ENCODE measurements at places on chromosomes 4 and X.

GRCh38 chr4:122479935-122480416 is 23.5 kb upstream of the IL2 start:
- no peak overlapping the region for H3K27ac ChIP-seq
- no peaks in the 10 kb centered on the region for H3K27me3 ChIP-seq
- peaks cover 4% of the 10 kb centered on the region for H3K4me1 ChIP-seq
- H3K4me3 ChIP-seq: no peak overlapping the region
- H3K36me3 ChIP-seq: no peaks in the 10 kb centered on the region

- DNase-seq: no peak
- H3K27ac ChIP-seq: no peak overlapping the region
- peaks cover 2% of the 10 kb centered on the region for H3K36me3 ChIP-seq
- H3K4me3 ChIP-seq: no peak overlapping the region
- no peaks in the 10 kb centered on the region for H3K4me1 ChIP-seq
Measured at GRCh38 chr4:151948351-151949016, 187.7 kb upstream of the GATB start.

DNA sequence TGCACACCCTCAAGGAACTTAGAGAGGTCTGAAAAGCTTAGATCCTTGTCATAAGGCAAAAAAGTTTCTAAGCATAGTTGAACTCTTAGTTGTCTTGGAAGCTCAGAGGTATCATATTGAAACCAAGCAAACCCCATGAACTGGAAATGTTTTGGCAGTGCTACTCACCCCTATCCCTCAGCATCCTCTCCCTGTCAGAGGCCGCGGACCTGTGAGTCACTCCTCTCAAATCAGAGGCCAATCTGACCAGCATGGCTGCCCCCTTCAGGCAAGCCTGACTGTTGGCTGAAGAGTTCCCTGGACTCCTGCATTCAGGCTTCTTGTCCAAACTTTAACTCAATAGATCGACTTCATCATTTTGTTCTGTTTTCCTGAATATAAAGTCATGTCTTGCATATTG is 69.4 kb downstream of the KCNIP4 start:
- no peak overlapping the region for H3K4me3 ChIP-seq
- no peaks in the 10 kb centered on the region for H3K36me3 ChIP-seq
- H3K27ac ChIP-seq: no peak overlapping the region
- H3K27me3 ChIP-seq: no peaks in the 10 kb centered on the region

DNA sequence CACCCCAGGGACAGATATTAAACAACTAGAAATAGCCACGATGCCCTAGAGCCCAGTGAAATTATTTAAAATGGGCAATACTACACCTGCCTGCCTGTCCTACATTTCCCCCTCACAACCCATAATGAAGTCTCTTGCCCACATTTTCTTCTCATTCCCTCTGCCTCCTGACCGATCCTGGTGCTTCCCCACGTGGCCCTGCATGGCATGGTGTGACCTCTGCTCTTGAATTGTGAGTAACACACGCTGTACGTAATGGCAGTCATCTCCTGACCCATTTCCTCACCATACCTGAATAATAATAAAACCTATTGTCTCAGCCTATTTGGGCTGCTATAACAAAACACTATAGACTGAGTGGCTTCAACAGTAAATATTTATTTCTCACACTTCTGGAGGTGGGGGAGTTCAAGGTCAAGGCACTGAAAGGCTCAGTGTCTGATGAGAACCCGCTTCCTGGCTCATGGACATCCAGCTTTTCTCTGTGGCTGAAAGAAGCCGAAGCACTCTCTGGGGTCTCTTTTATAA is 77.0 kb upstream of the ENPP6 start:
- peak overlapping the region; percentile 95 for H3K27ac ChIP-seq
- peaks cover 7% of the 10 kb centered on the region for H3K4me1 ChIP-seq
- H3K27me3 ChIP-seq: no peaks in the 10 kb centered on the region
- DNase-seq: no peak

- DNase-seq: peak; percentile 55
- no peak overlapping the region for H3K4me3 ChIP-seq
- H3K36me3 ChIP-seq: no peaks in the 10 kb centered on the region
- H3K27me3 ChIP-seq: peaks cover 12% of the 10 kb centered on the region
- H3K27ac ChIP-seq: no peak overlapping the region
Measured at GRCh38 chr4:57426779-57427395, 316.7 kb upstream of the IGFBP7 start.

GRCh38 chrX:126485409-126485808 is 67.2 kb downstream of the DCAF12L1 start:
- no peaks in the 10 kb centered on the region for H3K36me3 ChIP-seq
- H3K27me3 ChIP-seq: no peaks in the 10 kb centered on the region
- no peak for DNase-seq
- H3K4me1 ChIP-seq: no peaks in the 10 kb centered on the region
- H3K27ac ChIP-seq: no peak overlapping the region

DNA sequence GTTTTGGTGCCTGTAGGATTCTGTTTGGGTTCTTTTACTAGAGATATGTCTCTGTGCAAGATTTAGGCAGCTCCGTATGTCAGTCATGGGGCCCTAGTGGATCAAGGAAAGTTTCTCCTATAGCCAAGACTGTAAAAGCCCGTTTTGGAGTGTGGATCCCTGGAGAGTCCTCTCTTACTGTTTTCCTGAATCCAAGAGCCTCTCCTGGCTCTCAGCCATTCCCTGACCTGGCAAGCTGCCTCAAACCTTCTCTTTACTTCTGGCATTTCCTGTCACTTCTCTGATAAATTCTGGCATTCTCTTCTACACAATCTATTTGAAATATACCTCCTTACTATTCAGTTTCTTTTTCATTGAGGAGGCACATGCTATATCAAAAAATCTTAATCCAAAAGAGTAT is 41.4 kb downstream of the DCAF12L2 start:
- no peak for DNase-seq
- no peaks in the 10 kb centered on the region for H3K4me1 ChIP-seq
- no peaks in the 10 kb centered on the region for H3K36me3 ChIP-seq
- H3K27ac ChIP-seq: no peak overlapping the region
- H3K27me3 ChIP-seq: no peaks in the 10 kb centered on the region
- no peak overlapping the region for H3K4me3 ChIP-seq

DNA sequence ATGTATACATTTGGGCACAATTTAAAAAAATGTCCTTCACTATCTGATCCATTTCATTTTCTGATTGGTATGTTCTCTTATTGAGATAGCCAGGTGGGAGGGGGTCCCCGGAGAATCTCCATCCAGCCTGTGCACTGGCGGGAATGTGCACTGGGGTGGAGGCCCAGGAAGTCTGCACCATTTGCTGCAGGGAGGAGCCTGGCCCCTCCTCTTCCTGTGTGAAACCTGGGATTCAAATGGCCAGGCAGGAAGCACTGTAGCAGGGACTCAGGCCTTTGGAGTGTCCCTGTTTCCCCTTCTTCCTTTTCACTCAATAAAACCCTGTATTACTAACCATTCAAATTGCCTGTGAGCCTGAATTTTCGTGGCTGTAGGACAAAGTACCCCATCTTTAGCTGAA is 44.3 kb downstream of the GPRIN3 start:
- no peak for DNase-seq
- peak overlapping the region; percentile 53 for H3K27ac ChIP-seq
- H3K4me3 ChIP-seq: no peak overlapping the region

DNA sequence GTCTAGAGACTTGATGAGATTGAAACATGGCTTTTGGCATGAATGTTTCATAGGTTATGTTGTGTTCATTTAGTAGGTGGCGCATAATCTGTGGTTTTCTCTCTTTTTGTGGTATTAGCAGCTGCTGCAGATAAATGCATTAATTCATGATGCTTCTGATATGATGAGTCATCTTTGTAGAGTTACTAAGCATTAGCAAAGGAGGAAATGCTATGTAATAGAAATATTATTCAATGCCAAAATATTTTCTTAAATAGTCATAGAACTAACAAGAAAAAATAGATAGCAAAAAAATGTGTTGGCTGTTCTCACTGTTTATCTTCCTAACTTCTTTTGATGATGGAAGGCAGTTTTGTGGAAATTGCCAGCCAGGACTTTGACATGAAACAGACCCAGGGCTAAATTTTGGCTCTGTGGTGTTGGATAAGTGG is 3.6 kb downstream of the ZXDB start:
- peak overlapping the region; percentile 24 for H3K4me3 ChIP-seq
- no peak for DNase-seq
- H3K27me3 ChIP-seq: no peaks in the 10 kb centered on the region

DNA sequence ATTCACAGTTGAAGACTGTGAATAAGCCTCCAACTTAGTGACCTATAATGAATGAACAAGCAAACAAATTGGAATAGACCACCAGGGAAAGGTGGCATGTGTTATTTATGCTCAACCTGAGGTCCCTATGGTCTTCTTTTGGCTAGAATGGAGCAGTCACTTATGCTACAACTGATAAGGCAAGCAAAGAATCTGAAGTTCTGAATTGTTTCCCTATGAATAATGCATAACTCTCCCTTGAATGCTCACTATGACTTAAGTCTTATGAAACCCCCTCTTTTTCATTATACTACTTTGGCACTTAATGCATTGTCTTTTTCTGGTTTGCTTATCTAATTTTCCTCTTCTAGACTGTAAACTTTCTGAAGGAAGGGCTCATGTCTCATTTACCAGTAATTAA is 2.6 kb downstream of the GIMD1 start:
- no peak for DNase-seq
- H3K4me3 ChIP-seq: no peak overlapping the region
- H3K4me1 ChIP-seq: no peaks in the 10 kb centered on the region
- no peak overlapping the region for H3K27ac ChIP-seq
- no peaks in the 10 kb centered on the region for H3K36me3 ChIP-seq
- H3K27me3 ChIP-seq: no peaks in the 10 kb centered on the region

- DNase-seq: no peak
- no peaks in the 10 kb centered on the region for H3K27me3 ChIP-seq
- H3K4me3 ChIP-seq: no peak overlapping the region
- no peaks in the 10 kb centered on the region for H3K4me1 ChIP-seq
Measured at GRCh38 chr4:105458001-105458400, 15.9 kb downstream of the PPA2 start.

- H3K27me3 ChIP-seq: no peaks in the 10 kb centered on the region
- H3K4me3 ChIP-seq: no peak overlapping the region
- no peaks in the 10 kb centered on the region for H3K4me1 ChIP-seq
- no peaks in the 10 kb centered on the region for H3K36me3 ChIP-seq
- no peak overlapping the region for H3K27ac ChIP-seq
- DNase-seq: no peak
Measured at GRCh38 chr4:101807351-101807750, 16.8 kb downstream of the BANK1 start.

GRCh38 chrX:154463611-154464220 is 5.6 kb downstream of the PLXNA3 start:
- H3K4me3 ChIP-seq: no peak overlapping the region
- peaks cover 6% of the 10 kb centered on the region for H3K36me3 ChIP-seq
- DNase-seq: no peak
- no peaks in the 10 kb centered on the region for H3K4me1 ChIP-seq
- H3K27me3 ChIP-seq: no peaks in the 10 kb centered on the region

GRCh38 chr4:154590329-154591006 is at the start of gene FGA:
TSS of gene FGA (minus strand) at chr4:154590742. CDS start at chr4:154590687, 55 bp downstream.
- H3K36me3 ChIP-seq: peaks cover 20% of the 10 kb centered on the region
- DNase-seq: no peak
- peak within 1 kb of the TSS; percentile 91 for H3K27ac ChIP-seq
- no peaks in the 10 kb centered on the region for H3K27me3 ChIP-seq

- no peak overlapping the region for H3K27ac ChIP-seq
- no peaks in the 10 kb centered on the region for H3K36me3 ChIP-seq
- no peak overlapping the region for H3K4me3 ChIP-seq
- DNase-seq: no peak
Measured at GRCh38 chrX:135453381-135453780, 31.6 kb downstream of the SMIM10L2A start.

- no peaks in the 10 kb centered on the region for H3K36me3 ChIP-seq
- no peak overlapping the region for H3K27ac ChIP-seq
- no peaks in the 10 kb centered on the region for H3K27me3 ChIP-seq
Measured at GRCh38 chrX:18995221-18995620, 11.3 kb upstream of the PHKA2 start.

DNA sequence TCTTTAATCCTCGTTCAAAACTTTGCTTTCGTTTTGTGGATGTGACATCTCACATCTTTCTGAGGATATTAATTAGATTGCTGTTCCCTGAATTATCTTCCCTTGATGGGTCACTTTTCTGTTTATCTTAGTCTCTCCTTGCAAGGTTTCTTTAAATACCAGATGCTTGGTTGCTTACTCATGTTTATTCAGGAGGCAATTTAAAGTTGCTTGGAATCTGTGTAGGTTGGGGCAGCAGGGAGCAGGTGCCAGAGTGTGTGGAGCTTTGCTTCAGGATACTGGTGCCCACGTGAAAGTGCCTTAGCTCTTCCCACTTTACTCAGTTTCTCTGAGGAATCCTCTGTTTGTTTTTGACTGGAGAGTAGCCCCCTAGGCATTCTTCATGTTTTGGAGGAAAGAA is 24.0 kb downstream of the ANAPC4 start:
- no peak for DNase-seq
- H3K27ac ChIP-seq: no peak overlapping the region
- H3K4me3 ChIP-seq: no peak overlapping the region
- H3K36me3 ChIP-seq: peaks cover 35% of the 10 kb centered on the region

Measured in progenitor cell of endocrine pancreas (in vitro differentiated cells).